Stimulated activated CD8-positive, alpha-beta memory T cell treated with anti-CD3 and anti-CD28 coated beads, Interleukin-4, amount 100 ng/mL, for 1 hour (primary cell): ENCODE measurements at places on chromosomes 6 and 20.

DNA sequence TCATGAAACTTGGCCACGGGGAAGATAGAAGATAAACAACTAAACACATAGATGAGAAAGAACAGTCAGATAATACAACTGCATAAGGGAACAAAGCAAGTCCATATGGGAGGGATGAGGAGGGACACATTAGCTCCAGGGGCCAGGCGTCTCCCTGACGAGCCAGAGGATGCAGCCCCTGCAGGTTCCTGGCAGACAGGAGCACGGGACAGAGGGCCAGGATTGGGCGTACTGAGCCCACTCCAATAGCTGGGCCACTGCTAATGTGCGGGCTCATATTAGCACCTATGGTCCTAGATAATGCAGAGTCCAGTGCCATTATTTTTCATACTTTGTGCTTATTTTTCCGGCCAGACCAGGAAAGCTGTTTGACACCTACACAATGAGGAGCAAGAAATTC, 182.9 kb downstream of the ANKRD60 start:
- no peak for DNase-seq

DNA sequence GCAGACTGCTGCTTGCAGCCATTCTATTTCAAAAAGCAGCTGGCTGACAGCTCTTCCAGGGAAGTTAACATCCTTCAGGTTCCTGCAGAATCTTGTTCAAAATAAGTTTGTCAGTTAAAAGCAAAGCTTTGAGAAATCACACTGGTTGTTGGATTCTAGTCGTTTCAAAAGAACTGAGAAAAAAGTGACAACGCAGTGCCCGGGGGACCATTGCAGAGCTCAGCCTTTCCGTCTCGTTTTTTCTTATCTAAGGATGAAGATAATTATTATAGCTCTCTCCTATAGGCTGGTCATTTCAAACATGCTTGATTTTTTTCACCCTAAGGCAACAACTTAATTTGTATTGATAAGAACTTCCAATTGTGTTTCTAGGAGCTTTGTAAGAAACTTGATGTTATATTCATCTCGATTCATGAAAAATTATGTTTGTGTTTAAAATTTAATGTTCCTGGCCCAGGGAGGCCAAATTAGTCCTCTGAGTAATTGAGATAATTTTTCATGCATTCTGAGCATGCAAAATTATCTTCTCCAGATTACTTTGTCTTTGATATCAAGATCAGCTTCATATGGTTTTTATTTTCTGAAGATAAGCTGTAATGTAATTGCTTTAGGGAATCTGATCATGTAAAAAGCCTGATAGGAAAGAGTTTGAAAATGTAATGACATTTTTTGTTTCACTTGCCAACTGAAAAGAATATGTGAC, 58.4 kb downstream of the SNAP25 start:
- no peak for DNase-seq

- DNase-seq = peak; percentile 54
Measured at GRCh38 chr6:157764178-157765068, 58.6 kb upstream of the SNX9 start.

GRCh38 chr6:157194643-157195042, 128.7 kb downstream of the TMEM242 start:
- DNase-seq = no peak

DNA sequence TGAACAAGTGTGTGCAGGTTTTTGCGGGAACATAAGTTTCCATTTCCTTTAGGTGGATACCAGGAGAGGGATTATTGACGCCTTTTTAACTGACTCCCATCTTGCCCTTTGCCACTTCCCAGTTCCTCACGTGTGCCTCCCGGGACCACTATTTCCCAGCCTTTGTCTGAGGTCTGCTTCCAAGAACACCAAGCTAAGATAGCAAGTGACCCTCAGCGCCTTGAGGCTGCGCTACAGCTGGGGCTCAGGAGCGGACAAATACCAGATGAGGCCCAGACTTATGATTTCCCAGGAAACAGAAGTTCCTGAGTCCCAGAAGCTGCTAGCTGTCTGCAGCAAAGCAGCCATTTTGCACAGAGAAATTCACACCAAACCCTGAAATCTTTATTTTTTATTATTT, 216.7 kb downstream of the SYNDIG1 start:
- no peak for DNase-seq

DNA sequence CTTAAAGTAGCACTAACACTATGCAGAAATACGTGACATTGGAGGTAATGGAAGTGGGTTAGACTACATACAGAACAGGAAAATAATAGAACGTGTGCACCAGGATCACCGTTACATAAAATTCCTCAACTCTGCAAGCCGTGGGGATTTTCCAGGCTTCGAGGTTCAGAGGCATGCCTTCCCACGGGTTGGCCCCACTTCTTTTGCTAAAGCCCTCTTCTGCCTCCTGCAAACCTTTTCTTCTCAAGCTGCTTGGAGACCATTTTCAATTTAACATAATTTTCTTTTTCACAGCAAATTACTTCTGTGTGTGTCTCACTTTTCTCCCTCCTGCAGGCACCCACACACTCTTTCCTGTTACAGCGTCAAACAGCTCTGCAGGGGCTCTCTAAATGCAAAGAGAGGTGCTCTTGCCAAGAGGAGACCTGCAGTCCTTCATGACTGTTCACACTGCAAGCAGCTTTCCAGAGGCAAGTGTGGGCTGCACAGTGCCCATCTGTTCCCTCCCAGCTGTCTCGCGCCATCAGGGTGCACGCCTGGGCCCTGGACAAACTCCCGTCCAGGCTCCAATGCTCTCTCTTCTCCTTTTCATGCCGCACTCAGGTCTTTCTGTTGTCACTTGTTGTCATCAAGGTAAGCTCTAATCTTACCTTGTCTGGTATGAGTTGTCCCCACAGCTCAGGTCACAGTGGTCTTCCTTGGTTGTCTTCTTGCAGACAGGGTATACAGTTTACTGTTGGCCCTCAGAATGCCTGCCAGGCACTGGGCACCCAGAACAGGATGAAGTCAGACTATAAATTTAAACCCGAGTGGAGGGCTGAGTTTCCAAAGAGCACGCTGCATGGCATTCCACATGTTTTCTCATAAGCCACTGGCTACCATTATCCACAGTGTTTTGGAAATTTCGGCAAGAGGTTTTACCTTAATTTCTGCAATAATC, 164.8 kb upstream of the GGTLC1 start:
- no peak for DNase-seq

GRCh38 chr6:25401711-25402110, 122.5 kb downstream of the CARMIL1 start:
- DNase-seq = no peak
